ENCODE measurements at places on chromosomes 6 and 20.
A peak's percentile ranks its signal among the peaks of the same experiment; 100 is the strongest.

DNA sequence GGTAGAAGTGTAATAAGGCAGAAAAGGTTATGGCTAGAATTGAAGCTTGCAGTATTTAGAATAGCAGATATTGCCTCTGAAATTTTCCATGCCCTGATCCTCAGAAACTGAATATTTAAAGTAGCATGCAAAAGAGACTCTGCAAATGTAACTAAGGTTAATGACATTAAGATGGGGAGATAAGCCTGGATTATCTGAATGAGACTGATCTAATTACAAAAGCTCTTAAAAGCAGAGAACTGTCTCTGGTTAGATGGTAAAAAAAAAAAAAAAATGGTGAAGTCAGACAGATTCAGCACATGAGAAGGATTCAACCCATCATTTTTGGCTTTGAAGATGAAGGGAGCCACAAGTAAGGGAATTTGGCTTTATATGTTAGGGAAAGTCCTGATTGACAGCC lies 503.7 kb upstream of the IRAK1BP1 start:
- DNase-seq, result no peak

DNA sequence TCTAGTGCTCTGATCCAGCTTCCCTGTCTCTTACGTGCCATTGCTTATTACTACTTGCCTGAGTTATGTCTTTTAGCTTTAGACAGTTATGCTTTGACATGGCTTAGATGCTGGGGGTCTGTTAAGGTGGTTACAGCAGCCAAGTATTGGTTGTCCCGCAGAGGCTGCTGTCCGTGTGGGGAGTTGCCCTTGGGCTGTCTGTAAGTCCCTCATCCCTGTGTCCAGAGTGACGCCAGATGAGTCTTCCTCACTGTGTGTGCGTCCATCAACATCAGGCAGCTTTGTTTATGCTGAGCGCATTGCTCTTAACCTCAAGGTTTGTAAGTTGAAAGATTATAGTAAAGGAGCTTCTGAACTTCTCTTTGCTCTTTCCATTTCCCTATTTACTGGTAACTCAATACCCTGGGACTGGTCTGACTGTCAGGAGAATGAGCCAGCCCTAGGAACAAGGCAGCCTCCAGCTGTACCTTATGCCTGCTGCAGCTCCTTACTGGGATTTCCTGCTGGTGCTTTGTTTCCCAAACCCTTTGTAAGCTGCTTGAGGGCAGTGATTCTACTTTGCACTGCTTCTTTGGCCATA lies 7.2 kb downstream of the FAM120B start:
- no peak for DNase-seq

GRCh38 chr6:143397227-143398222 lies 53.0 kb downstream of the ADAT2 start:
- DNase-seq, result no peak

DNA sequence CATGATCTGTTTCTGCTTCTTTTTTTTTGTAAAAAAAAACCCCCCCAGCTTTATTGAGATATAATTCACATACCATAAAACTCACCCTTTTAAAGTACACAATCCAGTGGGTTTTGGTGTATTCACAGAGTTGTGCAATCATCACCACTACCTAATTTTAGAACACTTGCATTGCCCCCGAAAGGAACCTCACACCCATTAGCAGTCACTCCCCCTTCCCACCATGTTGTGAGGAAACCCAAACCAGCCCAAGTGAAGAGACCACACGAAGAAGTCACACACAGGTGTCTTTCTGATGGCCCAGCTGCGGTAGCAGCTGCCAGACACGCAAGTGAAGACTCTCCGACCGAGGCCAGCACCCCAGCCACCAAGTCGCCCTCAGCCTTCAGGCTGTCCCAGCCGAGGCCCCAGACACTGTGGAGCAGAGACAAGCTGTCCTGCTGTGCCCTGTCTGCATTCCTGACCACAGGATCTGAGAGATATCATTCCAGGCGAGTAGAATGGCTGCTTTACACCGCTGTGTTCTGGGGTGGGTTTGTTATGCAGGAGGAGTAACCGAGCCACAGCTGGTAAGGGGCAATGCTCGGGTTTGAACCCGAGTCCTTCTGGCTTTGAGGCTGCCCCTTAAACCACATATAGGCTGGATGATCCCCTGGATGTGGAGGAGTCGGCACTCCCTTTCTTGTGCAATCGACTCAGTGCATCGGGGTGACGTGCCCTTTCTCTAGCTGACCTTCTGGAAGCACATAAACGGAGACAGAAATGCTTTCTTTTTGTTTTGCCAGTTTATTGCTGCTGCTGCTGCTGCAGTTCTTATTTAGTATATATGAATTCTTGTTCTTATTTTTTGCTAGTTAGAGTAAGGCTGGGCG lies 59.1 kb upstream of the PTPN1 start:
- peak; percentile 23 for DNase-seq

DNA sequence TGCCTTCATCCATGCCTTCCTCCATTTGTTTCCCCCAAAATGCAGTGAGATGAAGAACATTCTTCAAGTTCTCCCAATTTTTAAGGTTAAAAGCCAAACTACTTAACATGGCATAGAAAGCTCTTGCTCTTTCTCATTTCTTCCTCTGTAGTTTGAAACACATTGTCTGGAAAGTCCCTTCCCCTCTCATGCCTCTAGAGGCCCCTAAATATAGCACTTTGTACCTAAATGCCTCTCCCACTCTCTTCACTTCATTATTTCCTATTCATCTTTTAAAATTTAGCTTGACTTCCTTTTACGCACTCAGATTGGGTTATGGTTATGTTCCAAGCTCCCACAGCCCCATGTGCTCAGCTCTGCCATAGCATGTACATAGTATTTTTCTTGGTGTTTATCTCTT lies 389.3 kb downstream of the HDGFL1 start:
- DNase-seq, result no peak
